ENCODE measurements at places on chromosomes 11 and 22.

DNA sequence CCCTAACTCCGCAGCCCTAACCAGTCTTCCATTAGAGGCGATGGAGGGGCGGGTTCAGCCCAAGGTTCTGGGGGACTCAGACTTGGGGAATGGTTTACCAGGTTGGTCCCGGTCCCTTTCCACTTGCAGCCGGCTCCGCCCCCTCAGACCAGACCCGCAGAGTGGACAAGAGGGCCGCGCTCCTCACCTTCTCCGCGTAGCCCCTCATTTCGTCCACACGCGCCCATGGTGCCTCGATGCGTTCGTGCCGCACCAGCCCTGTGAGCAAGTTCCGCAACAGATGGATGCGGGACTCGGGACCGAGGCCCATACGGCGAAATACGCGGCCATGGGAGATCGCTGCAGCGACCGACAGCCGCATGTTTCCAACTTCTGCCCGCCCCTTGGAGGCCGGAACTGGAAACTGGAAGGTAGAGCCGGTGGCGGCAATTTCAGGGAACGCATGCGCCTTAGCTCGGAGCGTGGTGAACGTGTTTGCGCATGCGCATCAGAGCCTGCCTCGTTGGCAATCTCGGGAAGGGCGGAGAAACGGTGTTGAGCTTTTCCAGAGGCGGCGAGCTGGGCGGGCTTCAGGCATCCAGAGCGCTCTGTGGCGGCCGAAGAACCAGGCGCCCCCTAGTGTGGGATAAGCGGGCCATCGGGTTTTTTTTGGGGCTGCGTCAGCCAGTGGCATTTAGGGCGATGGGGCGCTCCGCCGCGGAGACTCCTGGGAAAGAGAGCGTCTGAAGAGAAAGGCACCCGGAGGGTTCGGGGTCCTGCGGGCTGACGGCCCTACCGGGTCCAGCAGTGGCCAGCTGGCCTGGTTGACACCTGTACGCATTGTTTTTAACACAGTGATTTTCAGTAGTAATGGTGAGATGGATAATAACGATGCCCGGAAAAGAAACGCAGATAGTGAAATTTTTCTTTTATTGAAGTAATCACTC, at the start of gene MRPL17:
Gene MRPL17, minus strand, starts transcription at position 405 of the 926 bp plus-strand sequence. Its CDS starts 44 bp downstream, at position 361.
- peak; percentile 99 for DNase-seq

DNA sequence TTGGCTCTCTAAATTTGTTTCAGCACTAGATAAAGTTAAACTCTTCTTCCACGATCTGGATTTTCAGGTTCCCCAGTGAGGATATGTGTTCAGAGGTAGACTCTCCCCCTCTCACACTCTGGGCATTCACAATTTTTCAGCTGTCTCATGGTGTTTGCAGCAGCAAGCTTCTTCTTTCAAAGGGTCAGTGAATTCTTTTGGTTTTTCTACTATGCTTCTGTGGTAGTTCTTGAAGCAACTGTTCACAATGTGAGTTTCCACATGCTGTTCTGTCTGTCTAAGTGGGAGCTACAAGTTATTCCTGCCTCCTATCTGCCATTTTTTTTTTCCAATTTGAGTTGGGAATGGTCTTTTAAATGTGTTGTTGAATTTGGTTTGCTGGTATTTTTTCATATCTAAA, 25.4 kb downstream of the CNTF start:
- no peak for DNase-seq

GRCh38 chr11:65377036-65377435, 5.4 kb downstream of the SLC25A45 start:
- no peak for DNase-seq

GRCh38 chr11:47912843-47913437, 64.8 kb upstream of the NUP160 start:
- no peak for DNase-seq

GRCh38 chr22:49660321-49660720, 167.4 kb downstream of the BRD1 start:
- no peak for DNase-seq

- DNase-seq = peak; percentile 78
These were observed 47.7 kb downstream of the DKK3 start for GRCh38 chr11:11960687-11961086.

GRCh38 chr11:9625162-9625561, 38.7 kb upstream of the SWAP70 start:
- no peak for DNase-seq

GRCh38 chr11:9753021-9753420, 89.1 kb downstream of the SWAP70 start:
- DNase-seq = no peak

DNA sequence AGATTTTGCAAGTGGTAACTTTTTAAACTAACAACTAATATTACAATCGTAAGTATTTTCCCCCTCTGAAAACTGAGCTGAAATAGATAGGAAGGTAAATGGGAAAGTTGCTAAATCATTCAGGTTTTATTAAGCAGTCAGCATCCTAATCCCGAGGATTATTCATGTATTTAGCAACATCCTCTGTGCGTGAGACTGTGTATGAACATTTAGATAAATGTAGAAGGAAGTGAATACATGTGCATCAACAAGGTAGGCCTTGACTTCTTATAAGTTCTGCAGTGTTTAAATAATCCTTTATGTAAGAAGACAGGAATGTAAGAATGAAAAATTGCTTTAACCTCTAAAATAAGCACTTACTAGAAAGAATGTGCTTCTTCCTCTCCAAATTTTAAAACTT, 745.9 kb upstream of the TENM4 start:
- no peak for DNase-seq

DNA sequence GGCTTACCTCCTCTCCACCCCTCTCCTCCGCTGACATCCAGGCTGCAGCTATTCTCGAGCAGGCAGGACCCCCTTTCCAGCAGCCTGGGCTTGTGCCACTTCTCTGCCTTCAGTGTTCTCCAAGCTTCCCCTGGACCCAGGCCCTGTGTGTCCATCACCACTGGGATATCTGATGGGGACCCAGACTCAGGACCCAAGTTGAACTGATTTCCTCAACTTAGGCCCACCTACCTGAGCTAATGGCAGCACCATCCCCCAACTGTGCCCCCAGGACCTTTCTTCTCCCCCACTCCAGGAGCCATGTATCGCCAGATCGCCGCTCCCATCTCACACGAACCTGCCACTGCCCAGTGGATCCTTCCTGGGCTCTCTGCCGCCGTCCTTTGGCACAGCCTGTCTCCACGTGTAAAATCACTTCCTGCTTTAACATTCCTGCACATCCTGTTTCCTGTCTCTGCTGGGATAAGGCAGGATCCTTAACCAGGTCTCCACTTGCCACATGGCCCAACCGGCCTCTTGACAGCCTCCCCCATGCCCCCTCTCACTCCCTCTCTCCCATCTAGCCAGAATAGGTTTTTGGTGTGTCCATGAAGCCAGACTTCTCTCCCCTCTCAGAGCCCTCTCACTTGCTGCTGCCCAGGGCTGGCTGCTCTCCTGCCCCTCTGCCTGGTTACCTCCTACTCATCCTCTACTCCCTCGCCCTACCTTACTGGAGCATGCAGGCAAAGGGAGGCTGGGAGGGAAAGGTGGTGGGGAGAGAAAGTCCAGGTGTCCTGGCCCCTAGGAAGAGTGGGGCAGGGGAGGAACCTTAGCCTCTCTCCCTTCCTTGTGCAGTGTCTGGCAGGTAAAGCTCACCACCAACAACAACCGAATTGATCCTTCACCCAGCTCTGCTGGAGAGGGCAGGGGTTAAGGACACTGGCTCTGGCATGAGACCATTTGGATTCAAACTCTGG, 9.4 kb downstream of the SPATA19 start:
- no peak for DNase-seq

GRCh38 chr11:99383648-99384245, 363.0 kb downstream of the CNTN5 start:
- no peak for DNase-seq

GRCh38 chr11:132028380-132029240, 658.2 kb downstream of the NTM start:
- no peak for DNase-seq

GRCh38 chr11:126339863-126340434, 15.5 kb upstream of the ST3GAL4 start:
- no peak for DNase-seq

DNA sequence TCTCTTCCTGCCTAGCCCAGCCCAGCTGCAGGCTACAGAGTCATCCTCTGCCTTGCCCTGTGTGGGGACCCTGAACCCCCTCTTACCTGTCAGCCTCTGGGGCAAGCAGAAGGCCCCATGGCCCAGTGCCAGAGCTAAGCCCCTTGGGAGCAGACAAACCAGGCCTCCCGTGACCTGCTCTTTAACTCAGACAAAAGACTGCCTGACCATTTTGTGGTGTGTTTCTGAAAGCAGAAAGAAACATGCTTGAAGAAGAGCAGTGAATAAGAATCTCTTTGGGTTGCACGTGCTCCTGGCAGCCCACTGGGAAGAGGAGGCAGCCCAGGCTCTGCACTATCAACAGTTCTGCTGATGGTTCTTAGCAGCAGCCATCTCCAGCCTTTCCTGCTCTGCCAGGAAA, 118.6 kb downstream of the GRIK4 start:
- no peak for DNase-seq

- no peak for DNase-seq
These were observed 49.4 kb downstream of the TEAD1 start for GRCh38 chr11:12723421-12724300.

- DNase-seq = no peak
These were observed 366.8 kb downstream of the LARGE1 start for GRCh38 chr22:33553493-33553892.

- no peak for DNase-seq
These were observed 79.0 kb downstream of the AASDHPPT start for GRCh38 chr11:106156290-106156937.

DNA sequence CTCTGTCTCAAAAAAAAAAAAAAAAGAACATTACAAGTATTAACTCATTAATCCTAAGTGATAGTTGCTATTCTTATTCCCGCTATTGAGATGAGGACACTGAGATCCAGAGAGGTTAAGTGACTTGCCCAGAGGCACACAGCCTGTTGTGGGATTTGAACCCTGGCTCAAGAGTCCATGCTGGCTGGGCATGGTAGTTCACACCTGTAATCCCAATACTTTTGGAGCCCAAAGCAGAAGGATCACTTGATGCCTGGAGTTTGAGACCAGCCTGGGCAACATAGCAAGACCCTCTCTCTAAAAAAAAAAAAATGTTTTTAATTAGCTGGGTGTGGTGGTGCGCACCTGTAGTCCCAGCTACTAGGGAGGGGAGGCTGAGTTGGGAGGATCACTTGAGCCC, 4.1 kb downstream of the GCAT start:
- no peak for DNase-seq

- DNase-seq = no peak
These were observed 292 bp downstream of the SCGB2A1 start for GRCh38 chr11:62208785-62209144.

- no peak for DNase-seq
These were observed 18.2 kb downstream of the TTLL8 start for GRCh38 chr22:50039669-50040443.

DNA sequence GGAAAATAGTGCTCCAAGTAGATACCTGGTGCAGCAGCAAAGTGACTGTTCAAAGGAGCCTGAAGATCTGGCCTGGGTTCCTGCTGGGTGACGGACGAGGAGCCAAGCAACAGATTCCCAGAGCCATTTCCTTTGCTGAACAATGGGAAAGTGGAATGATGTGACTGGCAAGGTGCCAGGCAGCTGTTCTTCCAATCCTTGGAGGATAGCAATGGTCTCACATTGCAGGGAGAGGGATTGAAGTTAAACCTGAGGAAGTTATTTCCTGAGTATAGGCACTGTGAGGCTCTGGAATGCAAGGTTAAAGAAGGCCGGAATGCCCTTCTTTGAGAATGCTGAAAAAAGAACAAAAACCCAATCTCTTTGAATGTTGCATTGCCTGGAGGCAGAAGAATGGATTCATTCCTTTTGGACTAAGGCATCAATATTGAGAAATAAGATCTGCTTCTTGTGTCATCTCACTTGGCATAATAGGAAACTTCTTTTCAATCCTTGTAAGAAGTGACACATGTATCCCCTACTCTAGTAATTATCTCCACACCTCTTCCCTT, 223.8 kb downstream of the BLID start:
- no peak for DNase-seq

DNA sequence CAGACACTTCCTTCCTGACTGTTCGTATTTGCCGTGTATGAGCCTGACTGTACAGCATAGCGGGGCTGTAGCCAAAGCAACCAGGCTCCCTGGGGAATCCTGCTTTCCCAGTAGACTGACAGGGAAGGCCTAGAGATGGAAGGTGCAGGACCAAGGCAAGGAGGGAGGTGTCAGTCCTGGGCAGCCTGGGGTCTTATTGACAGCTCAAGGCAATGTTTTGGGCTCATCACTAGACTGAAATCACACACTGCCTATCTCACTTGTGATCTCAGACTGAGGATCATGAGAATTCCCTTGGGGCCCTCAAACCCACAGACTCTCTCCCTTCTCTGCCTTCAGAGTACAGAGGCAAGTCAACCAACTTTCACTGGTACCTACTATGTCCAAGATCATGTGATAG, 346.8 kb upstream of the NARS2 start:
- no peak for DNase-seq

DNA sequence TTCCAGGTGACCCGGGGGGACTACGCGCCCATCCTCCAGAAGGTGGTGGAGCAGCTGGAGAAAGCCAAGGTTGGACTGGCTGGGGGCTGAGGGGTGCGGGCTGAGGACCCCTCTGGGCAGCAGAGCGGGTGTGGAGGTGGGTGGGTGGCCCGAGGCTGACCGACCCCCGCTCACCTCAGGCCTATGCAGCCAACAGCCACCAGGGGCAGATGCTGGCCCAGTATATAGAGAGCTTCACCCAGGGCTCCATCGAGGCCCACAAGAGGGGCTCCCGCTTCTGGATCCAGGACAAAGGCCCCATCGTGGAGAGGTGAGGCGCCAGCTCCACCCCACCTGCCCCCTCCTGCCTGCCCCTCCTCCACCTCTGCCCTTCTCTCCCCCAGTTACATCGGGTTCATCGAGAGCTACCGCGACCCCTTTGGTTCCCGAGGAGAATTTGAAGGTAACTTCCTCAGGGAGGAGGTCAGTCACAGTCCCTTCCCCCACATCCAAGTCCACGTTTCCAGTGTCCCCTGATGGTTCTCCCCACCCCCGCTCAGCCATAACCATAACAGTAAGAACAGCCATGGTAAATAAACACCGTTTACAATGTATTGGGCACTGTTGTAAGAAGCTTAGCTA, 11.2 kb downstream of the DPP3 start:
- no peak for DNase-seq

DNA sequence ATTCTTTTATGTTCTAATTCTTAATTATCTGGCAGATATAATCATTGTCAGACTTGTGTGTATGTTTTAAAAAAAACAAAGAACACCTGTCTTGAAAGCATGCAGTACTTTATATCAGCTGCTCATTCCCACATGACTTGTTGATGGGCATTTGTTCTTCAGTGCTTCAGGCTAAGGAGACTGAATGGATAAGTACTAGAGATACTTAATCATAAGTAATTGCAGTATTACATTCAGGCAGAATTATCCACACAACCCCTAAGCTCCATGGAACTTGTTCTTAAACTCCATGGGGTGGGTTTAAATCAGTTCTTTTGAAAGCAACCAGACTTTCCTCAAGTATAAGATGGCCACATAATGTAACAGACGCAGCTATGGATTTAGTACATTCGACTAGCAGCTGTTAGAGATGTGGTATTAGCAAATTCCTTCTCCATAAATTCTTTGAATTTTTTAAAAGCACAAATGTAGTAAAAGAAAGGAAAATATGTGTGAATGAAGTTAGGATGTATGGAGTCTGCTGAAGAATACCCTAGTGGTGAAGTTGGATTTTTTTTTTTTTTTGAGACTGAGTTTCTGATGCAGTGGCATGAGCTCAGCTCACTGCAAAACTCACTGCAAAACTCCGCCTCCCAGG, 3.0 kb downstream of the JAM3 start:
- no peak for DNase-seq

- DNase-seq = no peak
These were observed 846.2 kb downstream of the BRD1 start for GRCh38 chr22:48981371-48982061.
